ENCODE measurements at places on chromosomes 7 and 10.

DNA sequence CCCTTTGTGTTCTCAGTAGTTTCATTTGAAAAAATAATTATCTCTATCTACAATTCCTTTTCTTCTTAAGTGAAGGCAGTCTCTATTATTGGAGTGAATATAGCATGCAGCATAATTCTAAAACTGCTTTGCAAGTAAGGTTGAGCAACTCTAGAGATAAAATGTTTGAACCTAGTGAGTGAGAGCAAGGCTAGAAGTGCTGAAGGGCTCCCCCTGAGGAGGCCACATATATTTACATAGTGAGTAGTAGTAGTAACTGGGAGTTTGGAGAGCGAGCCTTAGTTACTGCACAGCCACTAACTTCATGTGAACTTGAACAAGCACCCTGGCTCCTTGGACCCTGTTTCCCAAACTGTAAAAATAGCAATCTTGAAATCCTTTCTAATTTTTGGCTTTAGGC, 141.5 kb upstream of the DKK1 start:
- H3K27me3 ChIP-seq = no peaks in the 10 kb centered on the region
- no peak overlapping the region for H3K4me3 ChIP-seq
- no peak overlapping the region for H3K27ac ChIP-seq
- H3K36me3 ChIP-seq = no peaks in the 10 kb centered on the region
- H3K4me1 ChIP-seq = no peaks in the 10 kb centered on the region

GRCh38 chr10:90432866-90433265, 425.0 kb downstream of the HTR7 start:
- peaks cover 2% of the 10 kb centered on the region for H3K27me3 ChIP-seq
- H3K4me3 ChIP-seq = no peak overlapping the region

DNA sequence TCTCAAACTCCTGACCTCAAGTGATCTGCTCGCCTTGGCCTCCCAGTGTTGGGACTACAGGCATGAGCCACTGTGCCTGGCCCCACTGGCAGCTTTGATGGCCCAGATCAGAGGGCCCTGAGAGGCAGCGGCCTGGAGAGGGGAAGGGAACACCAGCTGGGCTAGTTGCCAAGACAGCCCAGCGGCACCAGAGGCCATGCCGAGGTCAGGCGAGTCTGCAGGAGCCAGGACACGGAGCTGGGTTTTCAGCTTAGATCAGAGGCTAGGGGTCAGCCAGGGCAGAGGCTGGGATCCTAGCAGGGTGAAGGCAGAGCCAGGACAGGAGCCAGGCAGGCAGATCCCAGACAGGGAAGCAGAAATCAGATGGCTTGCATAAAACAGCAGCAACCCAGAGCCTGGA, 92.9 kb downstream of the MYL10 start:
- DNase-seq = no peak
- no peaks in the 10 kb centered on the region for H3K36me3 ChIP-seq
- H3K27me3 ChIP-seq = peaks cover 18% of the 10 kb centered on the region

DNA sequence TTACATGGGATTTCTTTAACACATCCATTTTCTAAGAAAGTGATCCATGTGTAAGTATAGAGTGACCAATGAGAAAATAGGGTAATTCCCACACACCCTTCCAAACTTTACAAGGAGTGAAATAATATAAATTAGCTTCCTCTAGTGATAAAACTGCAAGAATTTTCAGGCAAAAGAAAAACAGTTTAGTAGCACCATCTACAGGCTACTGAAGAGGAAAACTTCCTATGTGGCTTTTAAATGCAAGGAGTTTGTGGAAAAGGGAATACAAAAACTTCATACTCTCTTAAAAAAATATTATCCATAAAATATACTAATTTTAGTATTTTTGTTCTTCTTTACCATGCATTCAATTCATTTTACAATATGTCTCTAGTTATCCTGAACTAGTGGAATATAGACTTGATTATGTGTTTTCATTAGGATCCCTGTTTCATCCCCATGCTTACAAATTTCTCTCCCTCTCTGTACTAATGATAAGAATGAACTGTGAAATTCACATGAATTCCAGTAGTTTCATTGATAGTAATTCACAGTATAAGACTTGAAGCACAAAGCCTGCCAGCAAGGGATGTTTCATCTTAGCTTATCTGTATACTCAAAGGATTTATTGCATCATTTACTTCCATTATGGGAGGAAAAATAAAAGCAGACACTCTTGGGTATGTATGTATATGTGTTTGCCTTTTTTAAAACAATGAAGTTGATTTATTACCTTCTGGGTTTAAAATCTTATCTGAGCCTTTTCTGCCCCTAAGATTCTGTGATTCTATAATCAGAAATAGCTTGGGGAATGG, 442.9 kb downstream of the AUTS2 start:
- H3K27ac ChIP-seq = peak overlapping the region; percentile 64
- no peak overlapping the region for H3K4me3 ChIP-seq
- H3K27me3 ChIP-seq = no peaks in the 10 kb centered on the region
- no peak for DNase-seq
- H3K36me3 ChIP-seq = no peaks in the 10 kb centered on the region
- H3K4me1 ChIP-seq = peaks cover 2% of the 10 kb centered on the region
